Esophagus squamous epithelium (tissue), 5 donors: ENCODE measurements at places on chromosomes 7 and 10.

DNA sequence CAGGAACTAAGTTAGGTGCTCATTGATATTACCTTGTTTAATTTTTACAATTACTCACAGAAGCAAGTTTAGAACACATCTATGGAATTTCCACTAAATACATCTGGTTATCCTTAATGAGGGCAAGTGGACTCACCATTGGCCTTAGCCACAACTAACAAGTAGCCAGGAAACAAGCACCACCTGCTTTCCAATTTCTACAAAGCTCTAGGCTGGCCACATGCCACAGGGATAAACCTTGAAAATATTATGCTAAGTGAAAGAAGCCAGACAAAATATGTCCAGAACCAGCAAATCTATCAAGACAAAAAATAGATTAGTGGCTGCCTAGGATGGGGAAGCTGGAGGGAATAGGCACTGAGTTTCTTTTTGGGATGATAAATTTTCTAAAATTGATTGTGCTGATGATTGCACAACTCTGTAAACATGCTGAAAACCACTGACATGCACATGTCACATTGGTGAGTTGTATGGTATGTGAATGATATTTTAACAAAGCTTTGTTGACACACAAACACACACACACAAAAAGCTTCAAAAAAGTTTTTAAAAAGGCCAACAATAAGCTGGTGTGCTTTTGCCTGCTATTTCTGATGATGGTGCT, 179.4 kb downstream of the CPEB3 start:
- no peak for DNase-seq

DNA sequence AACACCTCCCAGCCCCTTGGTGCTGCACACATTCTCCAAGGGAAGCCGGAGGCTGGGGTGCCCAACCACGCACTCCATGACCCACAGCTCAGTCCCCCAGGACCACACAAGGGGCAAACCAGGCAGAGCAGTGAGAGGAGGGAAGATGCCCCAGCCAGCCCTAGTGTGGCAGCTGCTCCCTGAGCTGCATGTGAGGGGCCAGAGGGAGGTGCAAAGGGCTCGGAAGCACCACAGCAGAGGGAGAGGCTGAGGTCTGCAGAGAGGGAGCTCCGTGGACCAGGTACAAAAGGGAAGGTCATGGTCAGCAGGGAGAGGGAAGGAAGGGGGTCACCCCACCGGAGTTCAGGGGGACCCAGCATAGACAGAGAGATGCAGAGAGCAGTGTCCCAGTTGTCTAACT, 1.5 kb upstream of the CALML5 start:
- no peak for DNase-seq

- no peak for DNase-seq
Measured at GRCh38 chr7:30987936-30988335, 24.2 kb downstream of the GHRHR start.

- no peak for DNase-seq
Measured at GRCh38 chr7:38461887-38462286, 169.3 kb downstream of the AMPH start.

DNA sequence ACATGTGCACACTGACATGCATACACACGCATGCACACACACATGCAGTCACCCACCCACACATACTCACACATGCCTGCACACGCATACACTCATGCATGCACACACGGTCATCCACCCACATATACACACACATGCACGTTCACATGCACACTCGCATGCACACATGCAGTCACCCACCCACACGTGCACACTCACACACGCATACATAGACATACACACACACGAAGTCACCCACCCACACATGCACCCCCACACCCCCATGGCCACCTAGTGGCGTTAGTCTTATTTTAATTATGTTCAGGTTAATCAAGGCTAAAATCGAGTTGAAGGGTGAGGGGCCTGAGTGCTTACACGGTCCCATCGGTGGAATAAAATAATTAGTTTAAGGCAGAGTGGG, 96.8 kb downstream of the DNAJB6 start:
- no peak for DNase-seq

DNA sequence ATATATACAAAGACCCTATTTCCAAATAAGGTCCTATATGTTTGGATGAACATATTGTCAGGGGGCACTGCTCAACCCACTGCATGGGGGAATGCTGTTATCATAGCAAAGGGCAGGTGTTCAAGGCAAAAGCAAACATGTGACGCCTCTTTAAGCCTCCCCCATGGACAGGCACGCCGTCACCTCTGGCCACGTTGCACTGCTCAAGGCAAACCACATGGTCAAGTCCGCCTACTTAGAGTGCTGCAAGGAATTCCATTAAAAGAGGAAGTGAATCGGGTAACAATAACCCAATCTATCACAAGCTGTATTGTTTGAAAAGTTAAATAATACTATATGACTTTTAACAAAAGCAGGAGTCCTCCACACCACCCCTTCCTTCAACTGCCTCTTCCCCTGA, 8.8 kb upstream of the CALD1 start:
- no peak for DNase-seq

- no peak for DNase-seq
Measured at GRCh38 chr7:37068038-37068437, 343.7 kb upstream of the AOAH start.
